ENCODE measurements at places on chromosomes 6 and 20. TPM values are rescaled to one million over a fixed set of nuclear protein-coding genes. Genes with fewer than 3 reads are reported as not detected.
A peak's percentile ranks its signal among the peaks of the same experiment; 100 is the strongest.

DNA sequence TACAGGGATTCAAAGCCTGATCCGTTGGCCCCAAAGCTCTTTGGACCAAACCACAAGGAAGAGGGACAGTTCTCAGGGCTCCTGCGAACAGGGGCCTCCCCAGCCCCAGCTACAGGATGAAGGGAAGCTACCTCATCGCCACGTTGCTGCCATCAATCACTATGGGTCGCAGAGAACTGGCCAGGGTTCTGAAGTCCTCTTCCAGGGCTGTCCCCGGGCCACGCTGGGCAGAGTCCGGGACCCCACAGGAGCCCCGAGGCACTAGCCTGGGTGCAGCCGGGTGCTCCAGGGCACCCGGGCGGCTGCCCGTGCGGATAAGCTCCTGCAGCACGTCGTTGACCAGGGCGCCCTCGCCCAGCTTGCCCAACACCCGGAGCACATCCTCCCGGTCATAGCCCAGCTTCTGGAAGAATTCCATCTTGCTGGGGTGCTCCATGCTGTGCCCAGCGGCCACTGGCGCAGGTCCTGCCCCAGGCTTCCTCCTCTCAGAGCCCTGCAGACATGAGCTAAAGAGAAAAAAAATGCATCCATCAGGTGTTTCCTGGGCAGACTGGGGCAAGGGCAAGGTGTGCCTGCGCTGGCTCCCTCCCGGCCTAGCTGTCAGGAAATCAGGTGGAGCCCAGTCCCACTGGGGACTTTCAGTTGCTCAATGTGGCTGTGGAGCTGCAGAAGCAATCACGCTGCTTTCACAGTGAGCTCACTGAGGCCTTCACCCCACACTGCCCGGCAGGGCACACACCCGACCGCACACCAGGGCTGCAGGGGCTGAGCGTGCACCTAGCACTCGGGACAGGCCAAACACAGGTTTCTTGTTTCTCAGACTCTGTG is 10.5 kb downstream of the ZC3H12D start:
- H3K27me3 ChIP-seq = no peaks in the 10 kb centered on the region
- no peak overlapping the region for H3K4me3 ChIP-seq
- peaks cover 63% of the 10 kb centered on the region for H3K4me1 ChIP-seq
- no peak overlapping the region for H3K27ac ChIP-seq
- DNase-seq = no peak

DNA sequence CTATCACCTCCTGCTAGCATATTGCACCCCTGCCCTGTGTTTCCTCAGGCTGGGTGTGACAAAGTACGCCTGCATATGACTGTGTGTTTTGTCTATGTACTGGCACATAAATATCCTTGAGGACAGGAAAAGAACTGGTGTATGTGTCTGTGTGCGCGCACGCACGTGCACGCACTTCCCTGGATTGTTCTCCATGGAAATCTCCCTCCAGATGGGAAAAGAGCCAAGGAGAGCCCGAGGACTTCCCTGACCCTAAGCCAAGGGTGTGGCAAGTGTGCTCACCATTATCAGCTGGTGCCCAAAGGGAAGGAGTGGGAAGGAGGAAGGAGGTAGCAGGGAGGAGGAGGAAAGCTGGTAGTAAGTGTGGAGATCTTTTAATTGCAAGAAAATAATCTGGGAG is 117.6 kb downstream of the HIVEP2 start:
- DNase-seq = no peak
- no peaks in the 10 kb centered on the region for H3K27me3 ChIP-seq
- H3K36me3 ChIP-seq = peaks cover 34% of the 10 kb centered on the region

DNA sequence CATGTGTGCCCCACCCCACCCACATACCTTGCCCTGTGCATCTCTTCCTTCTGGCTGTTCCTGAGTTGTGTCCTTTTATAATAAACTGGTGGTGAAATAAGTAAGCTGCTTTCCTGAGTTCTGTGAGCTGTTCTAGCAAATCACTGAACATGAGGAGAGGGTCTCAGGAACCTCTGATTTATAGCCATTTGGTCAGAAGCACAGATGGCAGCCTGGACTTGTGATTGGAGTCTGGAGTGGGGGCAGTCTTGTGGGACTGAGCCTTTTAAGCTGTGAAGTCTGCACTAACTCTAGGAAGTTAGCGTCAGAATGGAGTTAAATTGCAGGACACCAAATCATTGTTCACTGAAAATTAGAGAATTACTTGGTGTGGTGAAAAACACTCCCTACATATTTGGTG is 245.4 kb downstream of the LRFN2 start:
- H3K4me3 ChIP-seq = no peak overlapping the region
- H3K36me3 ChIP-seq = no peaks in the 10 kb centered on the region
- no peak for DNase-seq
- no peak overlapping the region for H3K27ac ChIP-seq
- no peaks in the 10 kb centered on the region for H3K4me1 ChIP-seq

GRCh38 chr6:45538641-45539547 is 161.2 kb upstream of the SUPT3H start:
- peaks cover 79% of the 10 kb centered on the region for H3K36me3 ChIP-seq
- no peak for DNase-seq
- H3K4me3 ChIP-seq = no peak overlapping the region

DNA sequence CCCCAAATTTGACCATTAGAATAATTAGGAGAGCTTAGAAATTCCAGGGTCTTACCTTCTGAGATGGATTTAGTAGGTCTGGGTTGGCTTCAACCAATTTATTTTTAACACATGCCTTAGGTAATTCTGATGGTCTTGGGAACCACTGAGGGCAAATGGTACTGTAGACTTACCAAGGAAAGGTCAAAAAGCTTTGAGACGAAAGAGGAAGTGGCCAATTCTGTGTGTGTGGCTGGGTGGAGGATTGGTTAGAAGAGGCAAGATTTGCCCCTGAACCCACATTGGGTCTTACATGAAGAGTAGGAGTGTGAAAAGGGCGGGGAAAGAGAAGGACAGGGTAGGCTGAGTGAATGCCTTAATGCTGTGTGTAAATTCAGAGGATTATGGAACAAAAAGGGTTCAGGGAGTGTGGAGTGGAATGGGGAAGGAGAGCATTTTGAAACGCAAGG is 2.7 kb downstream of the ITCH start:
- H3K27ac ChIP-seq = peak overlapping the region; percentile 6
- peak; percentile 55 for DNase-seq
- H3K27me3 ChIP-seq = no peaks in the 10 kb centered on the region
- H3K4me1 ChIP-seq = peaks cover 68% of the 10 kb centered on the region

- H3K4me1 ChIP-seq = no peaks in the 10 kb centered on the region
- no peak overlapping the region for H3K27ac ChIP-seq
- no peak overlapping the region for H3K4me3 ChIP-seq
- H3K36me3 ChIP-seq = peaks cover 15% of the 10 kb centered on the region
Observed at GRCh38 chr20:22579119-22579427, 5.3 kb downstream of the FOXA2 start.

- no peak overlapping the region for H3K27ac ChIP-seq
- peaks cover 56% of the 10 kb centered on the region for H3K36me3 ChIP-seq
- H3K4me1 ChIP-seq = peaks cover 42% of the 10 kb centered on the region
- H3K4me3 ChIP-seq = no peak overlapping the region
- H3K27me3 ChIP-seq = no peaks in the 10 kb centered on the region
Observed at GRCh38 chr6:144179237-144179636, 28.9 kb downstream of the STX11 start.

GRCh38 chr6:163820745-163821458 is 406.4 kb downstream of the QKI start:
- no peak for DNase-seq
- no peaks in the 10 kb centered on the region for H3K27me3 ChIP-seq

GRCh38 chr6:51396583-51396982 is 577.9 kb downstream of the TFAP2B start:
- no peak for DNase-seq
- no peaks in the 10 kb centered on the region for H3K27me3 ChIP-seq
- no peaks in the 10 kb centered on the region for H3K4me1 ChIP-seq
- no peaks in the 10 kb centered on the region for H3K36me3 ChIP-seq

DNA sequence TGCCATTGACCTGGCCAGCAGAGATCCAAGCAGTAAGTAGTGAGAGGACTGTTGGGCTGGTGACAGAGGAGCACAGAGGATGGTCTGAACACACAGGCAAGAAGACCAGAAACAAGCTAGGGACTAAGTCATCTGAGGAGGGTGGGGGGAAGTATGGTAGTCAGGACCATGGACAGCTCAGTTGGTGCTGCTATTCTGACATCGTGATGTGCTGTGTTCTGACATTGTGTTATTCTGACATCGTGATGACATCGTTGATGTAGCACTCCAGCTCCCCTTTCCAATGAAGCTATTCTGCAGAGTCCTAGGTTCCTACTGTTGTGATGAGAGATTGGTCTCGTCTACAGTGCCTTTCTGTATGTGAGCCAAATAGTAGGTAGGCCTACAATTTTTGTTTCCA is 28.7 kb downstream of the CFAP206 start:
- peak; percentile 64 for DNase-seq
- no peaks in the 10 kb centered on the region for H3K36me3 ChIP-seq
- H3K27ac ChIP-seq = no peak overlapping the region
- peaks cover 3% of the 10 kb centered on the region for H3K27me3 ChIP-seq

DNA sequence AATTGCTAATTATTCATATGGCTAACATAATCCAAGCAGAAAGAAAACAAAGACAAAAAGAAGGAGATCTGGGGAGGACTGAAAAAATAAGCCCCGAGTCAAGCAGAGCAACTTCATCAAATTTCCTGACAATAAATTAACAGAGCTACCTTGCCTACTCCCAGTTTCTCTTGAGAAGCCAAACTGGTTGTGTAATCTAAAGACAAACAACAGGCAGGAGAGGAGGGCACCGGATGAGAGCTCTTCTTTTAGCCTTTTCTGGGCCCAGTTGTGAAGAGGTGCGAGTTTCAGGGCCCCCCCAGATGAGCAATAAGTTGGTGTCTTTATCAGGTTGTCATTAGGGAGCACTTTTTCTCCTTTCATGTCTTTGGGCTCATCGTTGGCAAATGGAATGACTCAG is 197.1 kb upstream of the PCSK2 start:
- no peaks in the 10 kb centered on the region for H3K27me3 ChIP-seq
- H3K4me3 ChIP-seq = no peak overlapping the region
- no peaks in the 10 kb centered on the region for H3K4me1 ChIP-seq
- H3K27ac ChIP-seq = no peak overlapping the region
- no peak for DNase-seq

- no peak overlapping the region for H3K27ac ChIP-seq
- peaks cover 54% of the 10 kb centered on the region for H3K36me3 ChIP-seq
- no peak overlapping the region for H3K4me3 ChIP-seq
- H3K27me3 ChIP-seq = no peaks in the 10 kb centered on the region
- no peak for DNase-seq
Observed at GRCh38 chr20:479487-479886, 17.2 kb upstream of the TBC1D20 start.

GRCh38 chr6:55886185-55886836 is 10.9 kb upstream of the BMP5 start:
- no peaks in the 10 kb centered on the region for H3K4me1 ChIP-seq
- no peaks in the 10 kb centered on the region for H3K36me3 ChIP-seq
- no peak overlapping the region for H3K4me3 ChIP-seq
- no peak overlapping the region for H3K27ac ChIP-seq
- DNase-seq = no peak
- H3K27me3 ChIP-seq = no peaks in the 10 kb centered on the region

DNA sequence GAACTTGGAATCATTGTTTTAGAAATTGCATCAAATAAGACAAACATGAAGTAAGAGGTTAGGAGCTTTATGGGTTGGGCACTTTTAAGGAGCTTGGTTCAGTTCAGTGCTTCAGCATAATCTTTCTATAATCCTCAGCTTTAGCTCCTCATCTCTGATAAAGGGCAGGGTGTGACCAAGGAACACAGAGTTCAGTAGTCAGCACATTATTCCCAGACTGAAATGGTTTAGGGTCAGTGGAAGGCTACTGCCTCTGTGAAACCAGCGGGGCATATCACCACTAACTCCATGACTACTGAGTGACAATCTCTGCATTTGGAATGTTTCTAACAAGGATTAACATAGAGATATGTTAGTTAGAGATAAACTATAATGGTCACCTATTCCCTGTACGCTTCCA is 36.9 kb downstream of the CRYBG1 start:
- no peaks in the 10 kb centered on the region for H3K36me3 ChIP-seq
- H3K4me3 ChIP-seq = no peak overlapping the region
- peaks cover 18% of the 10 kb centered on the region for H3K27me3 ChIP-seq
- DNase-seq = no peak

DNA sequence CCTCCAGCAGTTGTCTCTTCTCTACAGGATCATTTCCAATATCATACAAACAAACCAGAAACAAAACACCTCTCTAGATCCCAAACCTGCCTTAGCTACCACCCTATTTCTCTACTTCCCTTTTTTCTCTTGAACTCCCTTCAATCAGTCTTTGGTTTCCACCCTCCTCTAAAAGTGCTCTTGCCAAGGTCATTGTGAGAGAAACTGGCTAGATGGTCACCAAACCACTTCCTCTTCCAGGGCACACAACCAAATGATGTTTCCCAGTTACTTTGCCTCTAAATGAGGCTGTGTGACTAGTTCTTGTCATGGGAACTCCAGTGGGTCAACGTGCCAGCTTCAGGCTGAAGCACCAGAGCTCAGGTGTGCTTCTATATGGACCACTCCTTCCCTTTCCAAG is 85.8 kb upstream of the ARMC2 start:
- peaks cover 17% of the 10 kb centered on the region for H3K27me3 ChIP-seq
- no peaks in the 10 kb centered on the region for H3K36me3 ChIP-seq
- no peak overlapping the region for H3K4me3 ChIP-seq
- H3K27ac ChIP-seq = no peak overlapping the region
- peaks cover 6% of the 10 kb centered on the region for H3K4me1 ChIP-seq
- DNase-seq = no peak

DNA sequence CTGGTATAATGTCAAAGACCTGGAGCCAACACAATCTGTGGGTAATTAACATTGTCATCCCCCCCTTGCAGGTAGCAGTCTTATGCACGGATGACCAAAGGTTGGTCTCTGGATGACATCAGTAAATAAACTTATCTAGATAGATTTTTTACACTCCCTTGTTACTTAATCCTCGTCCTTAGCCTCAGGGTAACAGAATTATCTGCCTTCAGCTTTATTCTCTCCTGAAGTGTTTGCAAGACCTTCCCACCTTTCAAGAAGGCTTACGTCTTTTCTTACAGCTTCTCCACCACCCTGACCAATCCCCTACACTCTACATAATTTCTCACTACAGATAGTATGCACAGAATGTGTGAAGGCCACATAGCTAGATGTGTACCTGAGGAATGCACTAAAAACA is 434.8 kb upstream of the HTR1E start:
- DNase-seq = no peak
- H3K27me3 ChIP-seq = no peaks in the 10 kb centered on the region
- H3K27ac ChIP-seq = no peak overlapping the region
- no peaks in the 10 kb centered on the region for H3K4me1 ChIP-seq

DNA sequence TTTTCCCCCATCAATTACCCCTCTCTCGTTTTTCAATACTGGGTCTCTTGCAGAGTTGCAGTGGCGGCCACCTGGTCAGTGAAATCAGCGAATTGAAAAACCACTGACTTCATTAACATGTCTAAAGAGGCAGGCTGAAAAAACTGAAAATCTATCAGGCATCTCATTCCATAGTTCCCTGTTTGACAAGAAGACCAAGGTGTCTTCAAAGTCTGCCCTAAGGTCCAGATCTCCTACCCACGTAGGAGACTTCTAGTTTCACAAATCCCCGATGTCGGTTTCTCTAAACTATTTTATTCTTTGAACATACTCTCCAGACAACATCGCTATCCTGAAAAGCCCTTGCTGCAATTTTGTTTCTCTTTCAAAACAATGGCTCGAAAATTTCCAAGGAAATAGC is 796 bp upstream of the TUBB start:
- peak overlapping the region; percentile 84 for H3K4me3 ChIP-seq
- peaks cover 63% of the 10 kb centered on the region for H3K4me1 ChIP-seq
- no peak for DNase-seq
- H3K36me3 ChIP-seq = peaks cover 70% of the 10 kb centered on the region
- H3K27me3 ChIP-seq = no peaks in the 10 kb centered on the region

GRCh38 chr20:23180451-23180921 is 94.4 kb upstream of the CD93 start:
- H3K4me3 ChIP-seq = no peak overlapping the region
- H3K36me3 ChIP-seq = no peaks in the 10 kb centered on the region
- no peak for DNase-seq

PRDM1 gene
- total RNA-seq = 115 TPM

STMND1 gene
- total RNA-seq = not detected

FAM83D gene
- total RNA-seq = 19.9 TPM

NHSL1 gene
- 1.4 TPM for total RNA-seq

PHF10 gene
- total RNA-seq = 59.9 TPM
